ENCODE measurements at places on chromosomes 3 and 15. TPM values are rescaled to one million over a fixed set of nuclear protein-coding genes. Genes with fewer than 3 reads are reported as not detected.

- H3K27ac ChIP-seq = no peak overlapping the region
- H3K4me3 ChIP-seq = no peak overlapping the region
- DNase-seq = no peak
- H3K36me3 ChIP-seq = no peaks in the 10 kb centered on the region
- H3K27me3 ChIP-seq = no peaks in the 10 kb centered on the region
- H3K4me1 ChIP-seq = no peaks in the 10 kb centered on the region
Observed at GRCh38 chr3:62119139-62119538, 254.2 kb downstream of the FEZF2 start.

Gene GABRR3
- not detected for total RNA-seq

DNA sequence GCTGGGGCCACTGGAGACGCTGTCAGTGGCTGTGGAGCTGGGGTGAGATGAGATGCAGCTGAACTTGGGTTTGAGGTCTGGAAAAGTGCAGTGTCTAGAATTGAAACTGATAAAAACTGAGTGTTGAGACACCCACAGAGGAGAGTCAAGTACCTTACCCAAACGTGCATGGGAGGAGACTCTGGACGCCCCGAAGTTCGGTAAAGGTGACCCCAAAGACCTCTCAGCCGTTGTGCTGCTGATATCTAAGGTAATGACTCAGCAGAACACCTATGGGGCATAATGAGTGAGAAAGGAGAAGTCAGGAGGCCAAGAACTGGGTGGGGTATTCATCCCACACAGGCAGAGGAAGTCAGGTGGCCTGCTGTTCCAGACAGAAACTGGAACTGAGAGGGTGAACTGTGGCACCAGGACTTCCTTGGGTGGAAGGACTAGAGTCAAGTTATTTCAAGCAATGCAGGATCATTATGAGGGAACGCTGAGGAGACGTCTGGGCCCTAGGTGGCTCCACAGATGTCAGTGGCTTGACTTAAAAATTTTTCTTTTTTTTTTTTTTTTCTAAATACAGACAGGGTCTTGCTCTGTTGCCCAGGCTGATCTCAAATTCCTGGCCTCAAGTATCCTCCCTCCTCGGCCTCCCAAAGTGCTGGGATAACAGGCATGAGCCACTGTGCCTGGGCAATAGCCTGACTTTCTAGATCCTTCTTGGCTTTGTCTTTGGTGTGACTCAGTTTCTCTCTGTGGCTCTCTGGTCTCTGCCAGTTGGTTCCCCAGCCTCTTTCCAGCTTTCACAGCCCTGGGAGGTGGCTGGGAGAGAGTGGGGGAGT, 67.6 kb upstream of the GCNT3 start:
- no peaks in the 10 kb centered on the region for H3K36me3 ChIP-seq
- H3K27ac ChIP-seq = no peak overlapping the region
- H3K4me1 ChIP-seq = no peaks in the 10 kb centered on the region

DNA sequence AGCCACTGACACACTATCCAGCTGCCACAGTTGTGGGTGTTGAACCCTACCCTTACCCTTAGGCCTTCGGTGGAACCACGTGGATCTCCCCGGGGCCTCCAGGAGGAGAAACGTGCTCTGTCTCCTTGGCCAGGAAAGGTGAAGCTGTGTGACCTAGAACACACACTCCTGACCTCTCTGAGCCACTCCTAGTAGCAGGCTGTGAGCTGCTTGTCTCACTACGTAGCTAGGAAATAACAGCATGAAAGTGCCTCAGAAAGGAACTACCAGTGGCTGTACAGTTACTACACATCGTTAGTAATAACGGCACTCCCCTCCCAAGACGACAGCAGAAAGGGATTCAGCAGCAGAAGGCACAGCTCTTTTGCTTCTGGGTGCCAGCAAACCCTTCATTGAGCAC, 36.2 kb upstream of the SLC6A6 start:
- H3K36me3 ChIP-seq = no peaks in the 10 kb centered on the region
- H3K27ac ChIP-seq = peak overlapping the region; percentile 55
- no peaks in the 10 kb centered on the region for H3K4me1 ChIP-seq
- no peaks in the 10 kb centered on the region for H3K27me3 ChIP-seq
- no peak for DNase-seq

GRCh38 chr3:16514755-16515353, 1.4 kb upstream of the RFTN1 start:
- no peaks in the 10 kb centered on the region for H3K27me3 ChIP-seq
- no peak for DNase-seq
- no peaks in the 10 kb centered on the region for H3K36me3 ChIP-seq
- H3K4me3 ChIP-seq = no peak overlapping the region
- no peaks in the 10 kb centered on the region for H3K4me1 ChIP-seq

Gene SMCO1
- total RNA-seq = not detected

DNA sequence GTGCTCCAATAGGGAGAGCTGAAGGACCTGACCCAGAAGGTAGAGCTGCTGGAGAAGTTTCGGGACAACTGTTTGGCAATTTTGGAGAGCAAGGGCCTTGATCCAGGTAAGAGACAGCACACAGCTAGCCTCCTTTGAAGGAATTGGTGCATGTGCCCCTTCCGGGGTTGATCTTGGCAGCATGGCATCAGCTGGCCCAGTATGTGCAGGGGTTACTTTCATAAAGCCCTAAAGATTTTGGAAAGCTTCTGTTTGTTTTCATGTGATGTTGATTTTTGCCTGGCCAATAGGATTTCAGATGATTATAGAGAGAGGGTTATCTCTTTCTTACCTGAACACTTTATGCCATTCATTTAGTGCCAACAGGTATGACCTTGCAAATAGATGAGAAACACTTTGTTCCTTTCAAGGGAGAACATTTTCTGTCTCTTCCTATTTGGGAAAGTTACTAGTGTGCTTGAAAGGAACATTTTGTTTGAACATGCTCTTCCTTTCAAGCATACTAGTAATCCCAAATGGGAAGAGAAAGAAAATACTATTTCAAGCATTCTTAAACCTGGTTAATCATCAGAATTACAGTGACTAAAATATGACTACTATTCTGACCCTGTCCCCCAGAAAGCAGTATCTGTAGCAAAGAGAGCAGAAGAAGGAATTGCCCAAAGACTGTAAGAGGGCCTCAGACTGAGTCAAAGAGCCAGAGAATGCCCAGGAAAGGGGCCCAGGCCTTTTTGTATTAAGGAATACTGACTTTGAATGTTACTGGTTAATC, 7.5 kb downstream of the KNSTRN start:
- H3K27me3 ChIP-seq = no peaks in the 10 kb centered on the region
- no peaks in the 10 kb centered on the region for H3K4me1 ChIP-seq
- no peak for DNase-seq
- no peaks in the 10 kb centered on the region for H3K36me3 ChIP-seq

GRCh38 chr3:141557961-141558706, 71.3 kb downstream of the RASA2 start:
- no peak overlapping the region for H3K27ac ChIP-seq
- no peak overlapping the region for H3K4me3 ChIP-seq
- peaks cover 21% of the 10 kb centered on the region for H3K4me1 ChIP-seq
- DNase-seq = no peak

- no peak overlapping the region for H3K27ac ChIP-seq
- H3K36me3 ChIP-seq = no peaks in the 10 kb centered on the region
- no peaks in the 10 kb centered on the region for H3K4me1 ChIP-seq
Observed at GRCh38 chr3:13427662-13428603, 7.8 kb upstream of the NUP210 start.

DNA sequence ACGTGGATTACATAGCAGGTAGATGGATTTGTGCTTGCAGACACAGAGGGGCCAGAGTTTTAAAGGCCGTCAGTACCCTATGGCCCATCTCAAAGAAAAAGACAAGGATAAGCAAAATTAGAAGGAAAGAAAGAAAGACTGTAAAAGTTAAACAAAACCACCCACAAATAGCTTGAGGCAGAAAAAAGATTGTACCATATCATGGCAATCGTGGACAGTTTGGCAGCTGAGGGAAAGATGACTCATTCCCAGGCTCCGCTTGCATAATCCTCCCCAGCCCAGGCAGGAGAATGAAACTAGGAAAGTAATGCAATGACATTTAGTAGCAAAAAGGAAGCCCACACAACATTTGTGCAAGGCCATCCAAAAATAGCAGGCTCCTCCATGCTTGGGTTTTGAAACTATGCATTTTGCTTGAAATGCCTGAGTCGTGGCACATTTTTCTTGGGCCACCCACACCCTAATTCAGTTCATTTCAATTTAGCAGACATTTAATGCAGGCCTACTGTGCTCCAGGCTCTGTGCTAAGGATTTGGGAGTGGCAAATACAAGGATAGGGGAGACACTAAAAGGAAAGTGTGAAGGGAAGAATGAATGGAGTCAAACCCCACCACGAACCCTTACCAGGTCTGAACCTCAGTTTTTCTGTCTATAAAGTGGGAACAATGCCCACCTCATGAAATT, 40.9 kb upstream of the SMAD3 start:
- H3K4me3 ChIP-seq = no peak overlapping the region
- DNase-seq = peak; percentile 88
- H3K27ac ChIP-seq = no peak overlapping the region
- H3K4me1 ChIP-seq = peaks cover 24% of the 10 kb centered on the region
- H3K36me3 ChIP-seq = no peaks in the 10 kb centered on the region

DNA sequence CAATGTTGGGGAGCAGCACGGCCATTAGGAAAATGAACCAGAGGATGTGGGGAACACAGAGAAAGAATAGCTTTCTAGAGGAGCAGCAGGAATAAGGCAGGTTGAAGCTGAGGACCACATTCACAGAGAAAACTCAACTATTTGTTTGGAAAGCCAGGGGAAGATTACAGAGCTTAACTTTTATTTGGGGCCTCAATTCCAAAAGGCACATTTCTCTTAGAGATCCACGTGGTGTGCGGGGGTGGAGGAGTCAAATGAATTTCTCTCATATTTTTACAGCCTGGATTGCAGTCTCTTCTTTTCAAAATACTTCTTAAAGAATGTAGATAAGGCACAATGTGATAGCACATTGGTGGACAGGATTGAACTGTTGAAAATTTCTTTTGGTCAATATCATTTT, 253.7 kb downstream of the ROBO1 start:
- no peak overlapping the region for H3K27ac ChIP-seq
- no peaks in the 10 kb centered on the region for H3K36me3 ChIP-seq
- H3K27me3 ChIP-seq = no peaks in the 10 kb centered on the region
- no peak overlapping the region for H3K4me3 ChIP-seq
- H3K4me1 ChIP-seq = no peaks in the 10 kb centered on the region
- no peak for DNase-seq

DNA sequence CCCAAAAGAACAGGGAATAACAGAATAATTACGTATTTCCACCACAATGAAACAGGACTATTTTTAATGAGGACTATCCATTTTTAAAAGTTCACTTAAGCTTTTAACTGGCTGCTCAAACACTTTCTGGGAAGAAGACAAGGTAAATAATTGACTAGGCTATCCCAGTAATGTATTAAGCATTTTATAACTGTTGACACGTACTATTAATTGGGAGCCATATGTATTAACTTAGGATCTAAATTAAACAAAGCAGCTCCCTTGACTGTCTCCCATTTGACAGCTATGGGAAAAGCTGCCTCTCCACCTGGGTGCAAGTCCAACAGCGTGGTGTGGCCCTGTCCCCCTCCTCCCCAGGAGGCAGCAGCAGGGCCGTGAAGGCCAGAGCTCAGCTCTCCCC, 36.1 kb downstream of the MYO5C start:
- H3K4me3 ChIP-seq = no peak overlapping the region
- H3K4me1 ChIP-seq = peaks cover 6% of the 10 kb centered on the region
- DNase-seq = no peak
- no peaks in the 10 kb centered on the region for H3K36me3 ChIP-seq

GRCh38 chr3:182485301-182485700, 308.0 kb upstream of the ATP11B start:
- DNase-seq = no peak
- no peak overlapping the region for H3K27ac ChIP-seq
- H3K27me3 ChIP-seq = no peaks in the 10 kb centered on the region
- H3K4me1 ChIP-seq = no peaks in the 10 kb centered on the region

Gene TP63
- total RNA-seq = 4.2 TPM

- H3K4me1 ChIP-seq = peaks cover 21% of the 10 kb centered on the region
- H3K4me3 ChIP-seq = no peak overlapping the region
- H3K27ac ChIP-seq = peak overlapping the region; percentile 75
- H3K27me3 ChIP-seq = no peaks in the 10 kb centered on the region
- no peak for DNase-seq
Observed at GRCh38 chr15:81296186-81296585, 27.8 kb downstream of the STARD5 start.

Gene CCDC80
- total RNA-seq = 32.4 TPM

- H3K27ac ChIP-seq = no peak overlapping the region
- no peaks in the 10 kb centered on the region for H3K27me3 ChIP-seq
- no peaks in the 10 kb centered on the region for H3K36me3 ChIP-seq
- no peak overlapping the region for H3K4me3 ChIP-seq
- DNase-seq = no peak
- no peaks in the 10 kb centered on the region for H3K4me1 ChIP-seq
Observed at GRCh38 chr3:67290438-67290837, 292.3 kb downstream of the KBTBD8 start.

- H3K4me3 ChIP-seq = no peak overlapping the region
- no peaks in the 10 kb centered on the region for H3K4me1 ChIP-seq
- H3K27me3 ChIP-seq = no peaks in the 10 kb centered on the region
- no peak overlapping the region for H3K27ac ChIP-seq
Observed at GRCh38 chr3:144652573-144652972, 681.0 kb downstream of the DIPK2A start.

DNA sequence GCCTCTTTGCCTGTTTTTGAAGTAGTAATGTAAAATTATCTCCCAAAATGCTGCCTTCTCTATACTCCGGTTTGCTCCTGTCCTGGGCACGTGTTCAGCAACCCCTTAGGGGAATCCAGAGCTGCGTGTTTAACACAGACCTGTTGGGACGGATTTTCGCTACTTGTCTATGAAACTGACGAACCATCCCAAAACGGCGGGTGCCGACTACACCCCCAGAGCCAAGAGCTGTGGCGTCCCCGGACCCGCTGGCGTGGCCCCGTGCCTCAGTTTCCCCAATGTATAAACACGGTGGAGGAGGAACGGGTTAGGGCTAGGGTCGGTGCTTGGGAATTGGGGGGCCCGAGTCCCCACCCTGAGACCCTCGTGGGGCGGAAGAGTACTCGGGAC, 473 bp downstream of the FHIT start:
- no peaks in the 10 kb centered on the region for H3K27me3 ChIP-seq
- H3K36me3 ChIP-seq = no peaks in the 10 kb centered on the region
- H3K4me3 ChIP-seq = peak overlapping the region; percentile 67
- peak; percentile 24 for DNase-seq
- H3K27ac ChIP-seq = peak overlapping the region; percentile 68
- H3K4me1 ChIP-seq = peaks cover 16% of the 10 kb centered on the region

DNA sequence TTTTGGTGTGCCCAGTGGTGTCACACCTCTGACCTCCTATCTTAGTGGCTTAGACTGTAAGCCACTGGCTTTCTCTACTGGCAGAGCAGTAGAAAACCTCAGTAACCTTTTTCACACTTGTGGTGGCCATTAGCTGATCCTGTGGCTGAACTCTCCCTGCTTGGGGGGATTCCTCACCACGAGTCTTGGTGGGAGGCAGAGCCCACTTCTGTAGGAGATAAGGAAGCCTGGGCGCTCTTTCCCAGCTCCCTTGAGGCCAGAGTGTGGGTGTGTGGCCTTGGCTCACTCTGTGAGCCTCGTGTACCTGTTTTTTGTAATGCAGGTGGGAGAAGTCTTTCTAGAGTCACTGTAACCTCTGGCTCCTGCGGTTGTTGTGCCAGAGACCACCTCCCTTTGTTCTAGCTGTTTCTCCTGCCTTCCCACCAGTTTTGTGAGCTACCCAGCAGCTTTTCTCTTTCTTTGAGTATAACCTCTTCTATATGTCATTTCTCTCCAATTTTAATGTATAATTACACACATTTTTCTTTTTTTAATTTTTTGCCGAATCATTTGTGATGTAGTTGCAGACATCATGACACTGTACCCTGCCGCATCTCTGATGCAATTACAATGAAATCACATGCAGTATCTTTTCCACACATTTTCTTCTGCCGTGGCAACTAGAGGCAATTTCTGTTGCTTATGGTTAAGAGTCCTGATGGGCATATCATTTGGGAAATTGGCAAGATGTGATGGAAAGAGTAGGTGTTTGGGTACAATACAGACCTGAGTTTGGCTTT, 13.8 kb downstream of the XCR1 start:
- DNase-seq = no peak
- H3K4me3 ChIP-seq = no peak overlapping the region
- H3K36me3 ChIP-seq = no peaks in the 10 kb centered on the region
- H3K27ac ChIP-seq = no peak overlapping the region
